ENCODE measurements at places on chromosomes 2 and 18.

DNA sequence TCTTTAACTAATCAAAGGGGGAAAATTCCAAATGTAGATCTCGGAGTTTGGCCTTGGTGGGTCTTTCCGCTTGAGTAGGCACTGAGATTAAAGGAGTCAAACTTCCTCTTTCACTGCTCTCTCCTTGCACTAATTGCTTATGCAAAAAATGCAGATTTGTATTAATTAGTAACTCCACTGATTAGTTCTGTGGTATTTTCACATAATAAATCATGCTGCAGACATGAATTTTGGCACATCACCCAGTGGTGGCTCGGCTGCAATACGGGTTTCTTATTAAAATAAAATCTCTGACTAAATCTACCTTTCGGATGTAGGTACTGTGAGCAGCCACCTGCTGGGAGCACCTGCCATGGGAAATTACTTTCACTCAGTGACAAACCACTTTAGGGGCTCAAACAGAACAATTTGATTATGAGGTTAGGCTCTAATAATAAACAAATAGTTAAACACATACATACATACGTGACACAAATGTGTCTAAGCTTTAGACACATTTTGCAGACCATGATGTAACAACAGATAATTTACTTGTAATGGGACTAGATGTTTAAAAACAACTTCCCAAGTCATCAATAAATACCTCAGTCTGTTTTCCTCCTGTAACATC is 6.4 kb upstream of the NEUROD1 start:
- DNase-seq = no peak

GRCh38 chr2:241140445-241140840 is 8.8 kb downstream of the PASK start:
- no peak for DNase-seq

DNA sequence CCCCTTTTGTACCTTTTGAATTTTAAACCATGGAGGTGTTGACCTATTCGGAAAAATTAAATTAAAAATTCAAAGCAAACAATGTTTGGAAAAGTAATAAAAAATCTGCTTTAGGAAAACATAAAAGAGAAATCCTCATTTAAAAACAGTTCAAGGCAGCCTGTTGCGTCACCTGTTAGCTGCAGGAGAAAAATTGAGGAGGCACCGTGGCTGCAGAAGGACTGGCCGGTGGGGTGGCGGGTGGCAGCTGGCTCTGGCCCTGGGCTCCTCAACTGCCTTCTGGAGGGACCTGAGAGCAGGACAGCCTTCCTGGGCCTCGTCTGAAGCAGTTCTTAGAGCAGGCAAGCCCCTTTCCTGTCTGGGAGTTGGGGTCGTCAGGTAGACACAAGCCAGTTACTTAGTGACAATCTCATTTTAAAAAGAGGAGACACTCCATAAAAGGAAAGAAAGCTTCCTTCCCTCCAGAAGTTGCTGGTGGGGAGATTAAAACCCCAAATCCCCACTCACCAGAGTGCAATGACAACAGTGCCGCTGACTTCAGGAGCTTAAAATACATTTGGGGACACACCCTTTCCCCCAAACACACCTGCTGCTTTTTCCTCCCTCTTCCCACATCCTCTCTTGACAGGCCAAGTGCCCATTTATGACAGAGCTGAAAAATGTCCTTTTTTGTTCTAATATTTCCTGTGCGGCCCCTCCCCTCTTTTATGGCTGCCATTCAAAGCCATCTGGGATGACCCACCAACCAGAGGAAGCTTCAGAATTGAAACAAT is 9.7 kb downstream of the ZBTB7C start:
- DNase-seq = no peak

DNA sequence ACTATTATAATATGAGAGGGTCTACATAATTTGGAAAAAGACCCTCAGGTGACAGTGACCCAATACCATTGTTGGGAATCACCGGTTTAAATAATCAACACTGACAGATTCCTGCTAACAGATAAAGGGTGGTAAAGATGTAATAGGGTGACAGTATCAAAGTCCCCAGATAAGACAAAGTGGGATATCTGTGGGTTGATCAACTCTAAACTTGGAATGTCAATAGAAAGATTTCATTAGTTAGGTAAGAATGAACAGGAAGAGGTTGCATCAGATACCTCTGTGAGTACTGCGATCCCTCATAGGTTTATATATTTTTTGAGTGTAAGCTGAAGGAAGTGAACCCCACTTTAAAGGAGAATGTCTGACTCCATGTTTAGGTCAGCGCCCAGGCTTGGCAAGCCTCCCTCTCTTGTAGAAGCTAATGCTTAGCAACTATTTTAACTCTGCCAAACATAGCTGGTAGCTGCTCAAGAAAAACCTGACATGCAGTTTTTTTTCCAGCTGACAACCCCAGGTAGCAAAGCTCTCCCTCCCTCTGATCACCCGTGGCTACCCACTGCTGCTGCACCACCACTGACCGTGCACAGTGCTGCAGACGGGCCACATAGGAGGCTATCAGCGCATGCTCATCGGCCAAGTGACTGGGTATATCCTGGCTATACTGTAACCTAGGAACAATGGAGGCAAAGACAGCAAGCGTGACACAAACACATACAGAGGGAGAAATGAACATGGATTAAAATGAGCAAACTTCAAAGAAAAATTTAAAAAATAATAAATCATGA is 113.3 kb upstream of the DNMT3A start:
- DNase-seq = no peak

GRCh38 chr2:20146401-20146800 is 78.5 kb downstream of the SDC1 start:
- peak; percentile 49 for DNase-seq

DNA sequence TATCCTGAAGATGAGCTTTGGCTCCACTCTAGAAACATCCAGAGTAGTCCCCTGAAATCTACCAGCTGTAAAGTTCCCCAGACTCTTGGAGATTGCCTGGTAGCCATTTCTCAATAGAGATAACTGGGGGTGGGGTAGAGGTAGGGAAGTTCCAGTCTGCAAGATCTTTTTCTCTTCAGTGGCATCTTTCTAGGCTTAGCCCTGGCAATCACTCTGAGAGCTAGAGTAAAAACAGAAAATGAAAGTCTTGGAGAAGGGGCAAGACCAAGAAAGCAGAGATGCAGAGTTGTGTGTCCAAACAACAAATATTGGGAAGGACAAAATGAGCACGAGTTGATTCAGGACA is 41.8 kb upstream of the LCLAT1 start:
- no peak for DNase-seq

GRCh38 chr2:72127401-72128058 is 20.1 kb downstream of the CYP26B1 start:
- DNase-seq = no peak

DNA sequence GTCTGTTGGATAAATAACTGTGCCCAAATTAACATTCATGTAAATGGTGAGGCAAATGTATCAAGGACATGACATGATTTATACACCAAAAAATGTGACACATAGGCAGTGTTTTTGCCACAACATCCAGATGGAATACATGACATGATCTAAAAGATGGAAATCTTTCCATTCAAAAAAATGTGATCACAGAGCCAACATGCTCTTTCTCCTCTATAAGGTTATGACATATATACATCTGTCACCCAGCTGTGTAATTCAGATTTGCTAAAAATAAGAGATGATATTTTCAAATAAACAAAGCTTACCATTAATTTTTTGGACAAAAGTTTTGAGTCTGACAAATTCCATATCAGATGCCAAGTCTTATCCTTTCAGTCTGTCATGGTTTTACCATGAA is 95.5 kb upstream of the COL3A1 start:
- DNase-seq = no peak
